GM13977 (cell line): ENCODE measurements at places on chromosomes 11 and 22.
A peak's percentile ranks its signal among the peaks of the same experiment; 100 is the strongest.

GRCh38 chr11:69423181-69423580, 58.3 kb upstream of the LINC01488 start:
- DNase-seq, result no peak

DNA sequence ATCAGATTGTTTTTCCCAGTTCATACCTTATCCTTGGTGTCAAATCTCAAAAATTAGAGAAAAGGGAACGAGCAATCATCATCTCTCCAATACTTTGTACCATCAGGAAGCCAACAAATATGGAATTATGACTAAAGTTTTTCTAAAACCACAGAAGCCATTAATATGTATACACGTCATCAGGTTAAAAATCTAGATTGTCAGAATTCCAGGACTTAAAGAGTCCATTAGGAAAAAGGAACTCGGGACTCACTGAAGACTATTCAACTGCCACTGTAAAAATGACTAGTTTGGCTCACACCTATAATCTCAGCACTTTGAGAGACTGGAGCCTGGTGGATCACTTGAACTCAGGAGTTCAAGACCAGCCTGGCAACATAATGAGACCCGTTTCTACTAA, 344.4 kb upstream of the LRRC4C start:
- no peak for DNase-seq

GRCh38 chr22:26679003-26679629, 21.7 kb downstream of the MIAT start:
- peak; percentile 74 for DNase-seq

- no peak for DNase-seq
These were observed 141.0 kb downstream of the ARHGAP42 start for GRCh38 chr11:100827934-100828661.

DNA sequence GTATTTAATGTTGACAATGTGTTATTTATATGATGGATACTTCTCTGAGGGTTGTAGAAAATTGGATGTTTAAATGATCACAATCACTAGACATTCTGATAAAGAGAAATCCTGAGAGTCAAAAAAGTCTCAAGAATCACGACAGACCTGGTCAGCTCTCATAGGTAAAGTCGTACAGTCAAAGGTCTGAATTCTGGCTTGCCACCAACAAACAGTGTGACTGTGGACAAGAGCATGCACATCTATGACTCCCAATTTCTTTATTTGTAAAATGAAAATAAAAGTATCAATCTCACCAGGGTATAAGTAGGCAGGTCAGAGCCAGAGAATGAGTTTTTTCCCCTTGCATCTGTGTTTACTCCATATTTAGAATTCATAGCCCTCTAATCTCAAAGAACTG, 556.7 kb downstream of the FAM181B start:
- no peak for DNase-seq

GRCh38 chr22:46295277-46295971, 1.2 kb upstream of the GTSE1 start:
- no peak for DNase-seq

DNA sequence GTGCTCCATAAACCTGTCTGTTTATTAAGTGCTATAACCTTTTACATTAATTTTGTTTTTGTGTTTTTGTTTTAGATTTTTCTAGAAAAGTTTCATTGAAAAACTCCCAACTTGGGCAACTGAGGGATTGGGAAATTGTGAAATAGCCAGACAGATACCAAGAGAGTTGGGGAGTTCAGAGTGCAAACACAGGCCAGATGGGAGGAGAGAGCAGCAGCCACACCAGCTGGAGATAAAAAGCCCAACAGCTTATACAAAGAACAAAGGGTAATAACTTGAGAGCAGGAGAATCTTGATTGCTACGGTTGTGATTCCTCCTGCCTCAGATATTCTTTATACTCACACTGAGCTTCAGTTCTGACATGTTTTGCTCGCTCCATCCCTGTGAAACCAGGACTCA, 1642.2 kb downstream of the LRRC4C start:
- no peak for DNase-seq
